Activated naive CD4-positive, alpha-beta T cell (primary cell): ENCODE measurements at places on chromosomes 12 and 14.

DNA sequence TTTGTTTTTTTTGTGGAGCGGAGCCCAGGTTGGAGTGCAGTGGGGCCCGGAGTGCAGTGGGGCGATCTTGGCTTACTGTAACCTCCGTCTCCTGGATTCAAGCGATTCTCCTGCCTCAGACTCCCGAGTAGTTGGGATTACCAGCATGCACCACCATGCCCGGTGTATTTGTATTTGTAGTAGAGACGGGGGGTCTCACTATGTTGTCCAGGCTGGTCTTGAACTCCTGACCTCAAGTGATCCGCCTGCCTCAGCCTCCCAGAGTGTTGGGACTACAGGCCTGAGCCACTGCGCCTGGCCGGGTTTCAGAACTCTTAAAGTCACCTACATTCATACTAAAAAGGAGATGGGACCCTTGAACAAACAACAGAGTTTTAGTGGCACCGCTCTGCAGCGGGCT lies 52.7 kb downstream of the KRT80 start:
- DNase-seq: no peak

DNA sequence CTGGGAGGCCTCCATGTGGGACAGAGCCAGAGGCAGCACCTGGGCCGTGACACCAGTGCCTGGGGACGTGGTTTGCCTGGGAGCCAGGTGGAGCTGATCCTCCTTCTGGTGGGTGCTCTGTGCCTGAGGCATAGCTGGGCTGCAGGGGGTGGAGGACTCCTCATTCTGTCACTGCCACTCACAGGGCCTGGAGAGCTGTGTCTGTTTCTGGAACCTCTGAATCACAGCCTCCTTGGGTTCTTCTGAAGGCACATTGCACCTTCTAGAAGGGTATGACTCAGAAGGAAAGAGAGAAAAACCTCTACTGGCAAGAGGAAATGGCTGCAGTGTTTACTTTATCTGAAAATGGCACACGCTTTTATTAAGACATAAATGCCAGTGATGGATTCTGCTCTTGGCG lies 659.8 kb downstream of the VRK1 start:
- DNase-seq: peak; percentile 26

DNA sequence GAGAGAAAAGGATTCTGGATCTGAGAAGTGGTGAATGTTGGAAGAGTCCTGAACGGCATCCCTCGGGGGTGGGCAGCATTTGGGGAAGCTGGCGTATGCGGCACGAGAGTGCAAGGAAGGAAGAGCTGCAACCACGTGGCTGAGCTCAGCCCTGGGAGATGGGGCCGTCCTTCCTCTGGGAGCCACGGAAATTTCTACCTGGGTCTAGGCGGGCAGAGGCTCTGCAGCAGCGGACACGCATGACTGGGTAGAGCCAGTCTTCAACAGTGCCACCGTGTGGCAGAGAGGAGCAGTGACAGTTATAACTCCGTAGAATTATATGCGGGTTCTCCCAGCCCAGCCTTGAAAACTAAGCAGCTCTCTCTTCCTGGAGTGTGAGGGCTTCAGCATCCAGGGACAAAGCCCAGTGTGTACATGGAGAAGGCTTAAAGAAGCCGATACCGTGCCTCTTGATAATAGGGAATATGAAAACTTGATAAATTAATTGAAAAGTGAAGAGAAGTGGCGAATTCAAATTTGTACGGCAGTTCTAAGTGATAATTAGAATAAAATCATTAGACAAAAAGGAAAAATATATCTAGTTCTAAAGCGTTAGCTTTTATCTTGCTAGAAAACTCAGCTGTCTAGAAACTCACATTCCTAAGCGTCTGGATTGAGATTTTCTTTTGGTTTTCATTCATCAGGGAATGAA lies 82.9 kb upstream of the STXBP6 start:
- no peak for DNase-seq

DNA sequence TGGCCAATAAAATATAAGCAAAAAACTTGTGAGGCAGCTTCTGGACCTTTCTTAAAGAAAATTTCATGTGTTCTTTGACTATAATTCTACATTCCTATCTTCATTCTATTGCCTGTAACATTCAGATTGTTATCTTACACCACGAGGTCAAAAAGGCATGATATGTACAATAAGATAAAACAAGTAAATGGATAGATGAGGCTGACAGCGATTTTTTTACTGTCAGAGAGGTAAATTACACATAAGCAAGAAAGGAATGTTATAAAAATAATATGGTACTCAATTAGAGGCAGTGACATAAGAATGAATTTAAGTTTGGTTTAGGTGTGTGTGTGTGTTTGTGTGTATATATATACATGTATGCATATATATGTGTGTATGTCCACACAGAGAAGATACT lies 660.0 kb downstream of the C12orf50 start:
- DNase-seq: no peak

- DNase-seq: no peak
These were observed 19.9 kb downstream of the DAAM1 start for GRCh38 chr14:59208224-59208814.

GRCh38 chr12:47777741-47778558 lies 4.9 kb downstream of the SLC48A1 start:
- DNase-seq: no peak

GRCh38 chr14:23006544-23007419 lies 3.2 kb downstream of the C14orf93 start:
- DNase-seq: peak; percentile 90

DNA sequence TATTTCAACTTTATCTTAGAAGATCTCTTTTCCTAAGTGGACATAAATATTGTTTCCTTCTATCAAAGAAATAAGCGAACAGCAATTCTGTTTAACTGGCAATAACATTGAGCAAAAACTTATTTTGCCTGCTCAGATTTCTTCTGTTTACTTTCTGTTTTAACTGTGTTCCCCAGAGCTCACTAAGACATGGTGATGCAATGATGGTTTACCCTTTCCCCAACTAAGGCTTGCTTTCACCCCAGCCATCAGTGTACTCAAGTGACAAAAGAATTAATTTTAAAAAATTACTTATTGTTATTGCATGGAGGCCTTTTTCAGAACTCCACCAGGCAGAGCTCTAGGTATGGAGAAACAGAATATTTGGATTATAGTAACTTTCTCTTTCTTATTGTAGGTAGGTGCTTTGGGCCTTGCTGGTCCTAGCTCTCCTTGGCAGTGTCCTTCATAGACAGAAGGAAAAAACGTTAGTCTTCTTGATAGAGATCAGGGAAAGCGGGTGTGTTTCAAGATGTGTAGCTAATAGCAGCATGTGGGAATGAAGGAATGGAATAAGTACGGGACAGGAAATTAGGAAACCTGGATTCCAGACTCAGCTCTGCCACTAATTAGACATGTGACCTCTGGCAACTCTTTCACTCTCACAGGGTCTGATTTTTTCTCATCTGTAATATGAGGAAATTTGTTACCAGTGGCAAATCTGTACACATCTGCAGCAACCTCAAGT lies 14.6 kb upstream of the DDHD1 start:
- no peak for DNase-seq

GRCh38 chr12:106506691-106507090 lies 76.1 kb upstream of the RFX4 start:
- DNase-seq: no peak

DNA sequence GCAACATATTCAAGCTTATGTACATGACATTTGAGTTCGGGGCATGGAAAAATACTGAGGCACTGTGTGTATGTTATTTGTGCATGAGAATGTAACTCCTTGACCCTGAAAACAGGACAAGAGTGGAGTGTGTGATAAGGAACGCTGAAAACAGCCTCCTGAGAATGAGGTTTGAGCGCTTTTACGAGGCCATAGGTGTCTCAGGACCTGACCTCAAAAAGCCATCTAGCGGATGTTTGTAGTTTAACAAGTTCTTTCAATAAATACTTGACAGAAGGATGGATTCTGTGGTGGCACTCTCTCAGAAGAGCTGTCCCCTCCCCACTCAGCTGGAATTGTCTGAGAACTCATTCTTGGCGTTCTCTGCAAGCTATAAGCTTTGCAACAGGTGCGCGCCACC lies 350.5 kb upstream of the TMTC1 start:
- DNase-seq: no peak

DNA sequence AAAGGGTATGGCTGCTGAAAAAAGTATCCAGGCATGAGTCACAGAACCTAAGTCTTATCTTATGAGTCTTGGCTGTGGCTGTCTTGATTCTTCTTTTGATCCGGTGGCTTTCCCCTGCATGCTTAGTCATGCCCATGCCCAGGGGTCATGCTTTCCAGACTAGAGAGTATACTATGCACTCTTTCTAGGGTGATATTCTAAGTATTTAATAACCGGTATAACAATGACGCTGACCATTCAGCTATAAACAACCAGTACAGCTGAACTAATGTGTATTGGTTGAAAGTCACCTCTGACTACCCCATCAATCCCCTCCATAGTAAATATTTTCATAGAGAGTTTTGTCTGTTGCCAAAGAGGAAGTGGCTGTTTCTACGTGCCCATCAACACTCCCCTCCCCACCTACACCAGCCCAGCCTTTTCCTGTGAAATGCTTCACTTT lies 34.7 kb upstream of the NRXN3 start:
- DNase-seq: no peak

GRCh38 chr12:52317468-52318052 lies 3.6 kb downstream of the KRT83 start:
- DNase-seq: no peak

DNA sequence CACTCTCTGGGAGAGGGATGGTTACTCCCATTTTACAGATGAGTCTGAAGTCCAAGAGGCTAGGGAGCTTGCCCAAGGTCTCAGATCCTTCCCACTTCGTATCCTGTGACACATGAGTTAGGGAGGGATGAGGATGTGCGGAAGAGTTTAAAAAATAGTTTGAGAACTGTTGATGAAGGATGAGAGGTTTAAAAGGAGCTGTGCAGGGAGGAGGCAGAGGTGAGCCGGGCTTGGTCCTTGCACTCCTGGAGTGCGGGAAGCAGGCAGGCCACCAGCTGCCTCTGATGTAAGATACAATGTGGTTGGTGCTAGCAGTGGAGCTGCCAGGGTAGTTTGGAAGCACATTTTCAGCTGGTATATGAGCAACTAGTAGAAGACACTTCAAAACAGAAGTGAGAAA lies 46.5 kb downstream of the TSPAN9 start:
- DNase-seq: no peak

DNA sequence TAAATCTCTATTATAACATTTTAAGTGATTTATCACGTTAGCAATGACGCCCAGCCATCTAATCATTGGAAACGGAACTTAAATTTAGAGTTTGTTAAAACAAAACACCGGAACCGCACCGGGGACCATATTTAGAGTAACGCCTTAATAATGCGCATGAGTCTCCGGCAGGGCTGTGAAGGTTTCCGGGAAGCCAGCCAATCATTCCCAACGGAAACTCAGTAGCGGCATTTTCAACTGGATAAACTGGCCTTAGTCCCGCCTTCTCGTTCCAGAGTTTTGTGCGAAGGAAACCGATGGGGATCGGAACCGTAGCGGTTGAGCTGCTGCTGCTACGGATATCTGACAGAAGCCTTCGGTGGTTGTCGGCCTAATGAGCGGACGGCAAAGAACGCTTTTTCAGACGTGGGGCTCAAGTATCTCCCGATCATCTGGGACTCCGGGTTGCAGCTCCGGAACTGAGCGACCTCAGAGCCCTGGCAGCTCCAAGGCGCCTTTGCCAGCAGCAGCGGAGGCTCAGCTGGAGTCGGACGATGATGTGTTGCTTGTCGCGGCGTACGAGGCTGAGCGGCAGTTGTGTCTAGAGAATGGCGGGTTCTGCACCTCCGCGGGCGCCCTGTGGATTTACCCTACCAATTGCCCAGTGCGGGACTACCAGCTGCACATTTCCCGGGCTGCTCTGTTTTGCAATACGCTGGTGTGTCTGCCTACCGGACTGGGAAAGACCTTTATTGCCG lies at the start of gene FANCM:
Gene FANCM, plus strand, starts transcription at position 272 of the 737 bp plus-strand sequence. Its CDS starts 102 bp downstream, at position 374.
- peak; percentile 73 for DNase-seq

GRCh38 chr14:57660208-57660607 lies 166.6 kb upstream of the CCDC198 start:
- no peak for DNase-seq

GRCh38 chr12:111274777-111275176 lies 94.1 kb downstream of the PHETA1 start:
- DNase-seq: no peak

GRCh38 chr12:105480162-105480561 lies 149.7 kb downstream of the C12orf75 start:
- no peak for DNase-seq

DNA sequence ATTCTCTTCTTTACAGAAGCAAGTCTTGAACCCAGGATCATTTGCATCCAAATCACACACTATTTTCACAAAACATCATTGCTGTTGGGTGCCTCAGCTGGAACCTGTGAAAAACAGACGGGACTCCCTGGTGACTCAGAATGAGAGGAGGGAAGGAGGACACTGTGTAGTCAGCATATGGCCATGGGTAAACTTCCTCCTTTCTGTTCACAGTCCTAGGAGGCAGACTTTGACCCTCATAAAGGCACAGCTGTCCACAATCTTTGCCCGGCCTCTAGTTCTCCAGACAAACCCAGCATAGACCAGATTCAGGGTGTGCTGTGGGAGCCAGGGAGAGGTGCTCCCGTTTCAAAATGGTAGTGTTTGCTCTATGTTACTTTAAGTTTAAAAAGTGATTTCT lies 62.0 kb downstream of the DYRK2 start:
- DNase-seq: no peak

GRCh38 chr12:100187068-100187467 lies 13.5 kb upstream of the ACTR6 start:
- DNase-seq: no peak

- no peak for DNase-seq
These were observed 17.1 kb downstream of the POMT2 start for GRCh38 chr14:77303417-77304156.

DNA sequence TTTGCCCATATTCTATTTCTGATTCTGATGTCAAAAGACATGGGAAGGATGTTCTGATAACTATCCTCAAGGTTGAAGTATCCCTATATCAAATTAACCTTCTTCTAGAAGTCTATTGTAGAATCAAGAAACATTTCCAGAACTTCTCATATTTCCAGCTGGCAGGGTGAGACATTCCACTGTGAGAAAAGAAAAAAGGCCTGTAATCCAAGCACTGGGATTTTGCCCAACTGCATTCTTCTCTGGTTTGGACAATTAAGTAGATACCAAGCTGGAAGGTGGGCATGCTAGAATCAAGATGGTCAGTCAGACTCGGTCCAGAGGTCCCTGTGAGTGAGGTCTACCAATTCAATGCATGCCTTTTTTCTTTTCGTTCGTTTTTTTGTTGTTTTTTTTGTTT lies 60.9 kb downstream of the MAP3K9 start:
- DNase-seq: no peak

DNA sequence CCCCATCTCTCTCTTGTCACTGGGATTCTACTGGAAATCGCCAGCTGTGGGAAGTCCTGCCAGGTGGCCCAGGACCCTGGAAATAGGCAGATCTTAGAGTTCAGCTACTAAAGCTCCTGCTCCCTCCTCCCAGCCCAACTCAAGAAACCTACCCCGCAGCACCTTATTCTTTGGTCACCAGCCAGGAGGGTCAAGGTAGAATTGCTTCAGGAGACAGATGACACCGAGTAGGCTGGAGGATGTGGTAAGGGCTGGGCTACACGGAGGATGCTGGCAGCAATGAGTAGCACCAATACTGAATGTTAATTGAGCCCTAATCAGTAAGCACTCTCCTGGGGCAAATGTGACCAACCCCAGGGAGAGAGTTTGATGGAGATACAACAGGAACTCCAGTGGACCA lies 119.7 kb upstream of the VASH1 start:
- no peak for DNase-seq

- DNase-seq: no peak
These were observed 38.9 kb downstream of the SFSWAP start for GRCh38 chr12:131749618-131750315.
